Activated naive CD4-positive, alpha-beta T cell treated with anti-CD3 and anti-CD28 coated beads, Interleukin-2, amount 50 U/mL, for 72 hours (primary cell): ENCODE measurements at places on chromosomes 2 and 18.

- no peak for DNase-seq
Observed at GRCh38 chr2:161163440-161163839, 3.2 kb downstream of the TANK start.

DNA sequence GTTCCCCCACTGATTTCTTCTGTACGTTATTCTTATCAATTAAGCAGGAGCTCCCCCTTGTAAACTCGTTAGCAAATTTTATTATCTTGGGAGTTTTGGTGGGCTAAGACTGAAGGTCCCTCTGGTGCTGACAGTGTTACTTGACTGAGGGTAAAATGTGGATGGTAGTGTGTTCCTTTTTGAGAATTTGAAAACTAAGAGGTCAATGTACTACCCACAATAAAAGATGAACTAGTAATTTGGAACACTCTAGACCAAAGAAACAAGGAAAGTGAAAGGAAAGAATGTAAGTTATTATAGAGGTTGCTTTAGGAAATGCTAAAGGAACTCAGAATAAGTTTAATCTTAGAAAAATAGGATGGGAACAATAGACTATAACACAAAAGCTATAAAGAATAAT, 35.1 kb downstream of the YWHAQ start:
- DNase-seq, result no peak

DNA sequence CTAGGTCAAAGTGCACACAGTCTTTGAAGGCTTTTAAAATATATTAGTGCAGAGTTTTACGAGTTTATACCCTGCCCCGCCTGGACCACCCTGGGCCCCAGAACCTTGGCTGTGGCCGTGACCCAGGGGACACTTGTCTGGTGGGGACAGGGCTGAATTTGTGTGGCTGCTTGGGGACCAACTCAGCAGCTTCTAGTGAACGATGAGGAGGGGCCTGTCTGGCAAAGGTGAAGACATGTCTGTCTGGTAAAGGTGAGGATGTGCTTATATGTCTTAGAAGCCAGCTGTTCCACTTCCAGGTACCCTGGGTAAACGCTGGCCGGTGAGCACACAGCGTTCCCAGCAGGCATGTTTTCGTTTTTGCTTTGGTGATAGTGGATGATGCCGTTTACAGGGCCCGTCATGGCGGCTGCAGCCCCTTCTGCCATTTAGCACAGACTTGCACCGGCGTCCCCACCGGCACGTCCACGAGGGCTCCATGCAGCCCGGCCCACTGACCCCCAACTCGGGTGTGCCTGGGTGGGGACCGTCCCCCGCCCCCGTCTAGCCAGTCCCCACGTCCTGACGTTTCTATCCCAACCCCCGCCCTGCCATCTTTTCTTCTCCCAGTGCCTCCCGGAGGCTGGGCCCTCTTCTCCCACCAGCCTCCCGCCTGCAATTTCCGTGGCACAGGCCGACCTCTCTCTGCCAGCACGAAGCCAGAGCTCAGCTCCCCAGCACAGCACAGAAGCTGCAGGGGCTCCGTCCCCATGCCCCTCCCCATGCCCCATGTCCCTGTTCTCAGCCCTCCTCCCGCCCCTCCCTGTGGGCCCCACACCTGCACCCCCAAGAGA, 67.8 kb downstream of the SLC66A2 start:
- no peak for DNase-seq

- no peak for DNase-seq
Observed at GRCh38 chr2:149690825-149691224, 103.2 kb upstream of the MMADHC start.

GRCh38 chr2:97967216-97967592, 28.5 kb downstream of the TMEM131 start:
- no peak for DNase-seq

- DNase-seq, result no peak
Observed at GRCh38 chr18:59629894-59630293, 67.3 kb downstream of the CCBE1 start.

DNA sequence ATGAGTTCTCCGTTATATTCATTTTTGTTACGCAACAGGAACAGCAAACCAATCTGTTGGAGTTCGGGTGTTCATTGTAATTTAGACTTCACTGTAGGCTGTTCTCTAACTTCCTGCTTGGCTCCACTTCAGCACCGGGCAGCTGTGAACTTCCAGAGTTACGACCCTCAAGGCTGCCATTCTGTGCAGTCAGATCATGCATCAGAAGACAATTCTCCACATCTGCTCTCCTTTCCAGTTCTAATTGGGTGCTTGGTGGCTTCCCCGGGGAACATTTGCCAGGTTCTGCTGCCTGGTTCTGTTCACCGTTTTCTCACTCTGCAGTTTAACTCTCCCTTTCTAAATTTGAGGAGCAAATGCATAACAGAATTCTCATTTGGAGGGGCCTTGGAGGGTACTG, 237.7 kb downstream of the NYAP2 start:
- no peak for DNase-seq

DNA sequence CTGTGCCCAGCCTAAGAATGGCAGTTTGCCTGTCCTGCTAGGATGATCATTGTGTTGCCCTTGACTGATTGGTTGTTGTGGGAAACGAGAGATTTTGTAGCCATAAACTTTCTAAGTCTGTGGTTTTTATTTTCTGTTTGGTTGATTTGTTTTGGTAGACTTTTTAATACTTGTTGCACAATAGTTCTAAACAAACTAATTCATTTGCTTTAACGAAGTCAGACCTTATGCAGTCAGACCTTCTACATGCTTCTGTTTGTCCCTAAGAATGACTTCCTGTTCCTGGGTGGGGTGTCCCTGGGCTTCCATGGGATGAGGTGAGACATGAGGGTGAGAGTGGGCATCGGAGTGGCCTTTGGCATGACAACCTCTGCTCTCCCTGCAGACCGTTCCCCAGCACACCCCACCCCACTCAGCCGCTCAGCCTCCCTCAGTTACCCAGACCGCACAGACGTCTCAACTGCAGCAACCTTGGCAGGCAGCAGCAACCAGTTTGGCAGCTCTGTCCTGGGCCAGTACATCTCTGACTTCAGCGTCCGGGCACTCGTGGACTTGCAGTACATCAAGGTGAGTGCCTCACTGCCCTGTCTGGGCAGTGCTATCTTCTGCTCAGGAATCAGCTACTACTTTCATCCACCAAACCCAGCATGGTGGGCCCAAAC, 7.8 kb upstream of the CNNM3 start:
- no peak for DNase-seq

DNA sequence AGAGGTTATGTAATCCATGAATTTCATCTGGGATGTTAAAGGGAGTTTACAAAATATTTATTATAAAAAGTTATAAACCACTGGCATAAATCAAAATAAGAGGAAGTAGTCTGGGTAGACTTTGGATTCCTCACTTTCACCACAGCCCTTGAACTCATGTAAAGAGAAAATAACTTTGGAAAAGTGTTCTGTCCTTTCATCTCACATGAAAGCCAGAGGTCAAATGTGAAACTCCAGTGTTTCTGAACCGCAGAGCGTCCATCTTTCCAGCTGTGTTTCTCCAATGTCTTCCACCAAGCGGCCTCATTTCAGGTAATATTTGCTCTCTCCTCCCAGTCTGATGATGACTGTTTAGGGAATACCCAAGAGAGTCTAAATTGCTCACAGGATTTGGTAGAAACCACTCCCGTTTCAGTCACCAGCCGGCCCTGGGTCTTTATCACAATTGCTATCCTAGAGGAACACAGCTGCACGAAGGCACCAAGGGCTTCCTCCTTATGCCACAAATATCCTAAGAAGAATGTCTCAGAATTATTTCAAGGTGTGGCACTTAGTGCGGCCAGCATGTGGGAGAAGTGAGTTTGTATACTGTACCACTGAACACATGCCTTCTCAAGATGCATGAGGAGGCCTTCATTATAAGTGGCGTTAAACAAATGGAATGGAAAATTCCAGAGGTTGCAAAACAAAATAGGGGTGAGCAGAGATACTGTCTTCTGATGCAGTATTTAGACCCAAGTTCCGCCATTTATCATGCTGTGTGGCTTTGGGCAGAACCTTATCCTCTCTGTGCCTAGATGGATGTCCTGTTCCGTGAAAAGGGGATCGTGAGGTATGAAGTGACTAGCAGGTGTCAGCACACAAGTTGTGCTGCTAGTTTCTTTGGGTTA, 63.8 kb downstream of the ACTR2 start:
- DNase-seq, result no peak

DNA sequence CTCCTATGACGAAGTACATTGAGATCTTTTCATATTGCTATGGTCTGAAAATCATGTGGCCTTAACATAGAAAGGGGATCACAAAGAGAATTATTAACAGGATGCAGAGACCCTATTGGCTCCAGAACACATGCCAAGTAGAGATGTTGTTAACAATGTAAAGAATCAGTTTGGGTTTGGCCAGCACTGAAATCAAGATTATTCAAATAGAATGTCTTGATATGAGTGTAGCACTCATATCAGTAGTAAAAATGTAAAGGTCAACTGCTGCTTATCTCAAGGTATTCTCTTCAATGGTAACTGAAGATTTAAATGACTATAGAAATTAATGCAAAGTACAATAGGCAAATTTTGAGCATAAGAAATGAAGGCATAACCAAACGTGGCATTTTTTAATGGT, 262.8 kb downstream of the PTH2R start:
- no peak for DNase-seq

- DNase-seq, result no peak
Observed at GRCh38 chr2:133497270-133497893, 70.9 kb downstream of the NCKAP5 start.

- DNase-seq, result no peak
Observed at GRCh38 chr2:23149777-23150176, 235.2 kb upstream of the KLHL29 start.

DNA sequence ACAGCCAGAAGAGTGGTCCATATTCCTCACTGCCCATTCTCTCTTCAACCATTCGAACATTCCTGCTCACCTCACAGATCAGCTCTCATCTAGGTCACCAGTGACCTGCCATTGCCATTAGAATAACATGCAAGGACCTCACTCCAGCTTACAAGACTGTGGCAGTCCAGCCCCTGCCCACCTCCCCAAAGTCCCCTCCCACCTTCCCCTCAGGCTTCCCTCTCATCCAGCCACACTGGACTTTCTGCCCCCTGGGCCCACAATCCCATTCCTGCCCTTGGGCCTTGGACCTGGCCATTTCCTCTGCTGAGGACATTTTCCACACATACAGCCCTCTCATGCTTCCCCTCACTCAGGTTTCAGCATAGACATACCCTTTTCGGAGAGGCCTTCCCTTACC, 5.2 kb upstream of the TMEM177 start:
- no peak for DNase-seq

- no peak for DNase-seq
Observed at GRCh38 chr18:10401521-10401920, 52.9 kb upstream of the APCDD1 start.

DNA sequence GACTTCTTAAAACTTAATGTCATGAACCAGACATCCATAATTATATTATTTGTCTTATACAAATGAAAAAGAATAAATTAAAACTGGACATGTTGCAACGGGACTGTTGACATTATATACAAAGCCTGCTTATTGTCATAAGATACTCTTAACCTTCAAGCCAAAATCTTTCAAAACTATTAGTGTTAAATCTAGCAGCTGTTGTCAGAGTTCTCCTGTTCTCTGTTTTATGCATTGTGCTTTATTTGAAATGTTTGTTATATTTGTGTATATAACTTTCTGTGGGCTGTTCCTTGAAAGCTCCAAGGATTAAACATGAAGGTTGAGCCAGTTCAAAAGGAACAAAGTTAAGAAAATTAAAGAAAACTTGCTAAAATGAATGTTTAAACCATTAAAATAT, 335.5 kb upstream of the NT5C1B start:
- DNase-seq, result no peak

DNA sequence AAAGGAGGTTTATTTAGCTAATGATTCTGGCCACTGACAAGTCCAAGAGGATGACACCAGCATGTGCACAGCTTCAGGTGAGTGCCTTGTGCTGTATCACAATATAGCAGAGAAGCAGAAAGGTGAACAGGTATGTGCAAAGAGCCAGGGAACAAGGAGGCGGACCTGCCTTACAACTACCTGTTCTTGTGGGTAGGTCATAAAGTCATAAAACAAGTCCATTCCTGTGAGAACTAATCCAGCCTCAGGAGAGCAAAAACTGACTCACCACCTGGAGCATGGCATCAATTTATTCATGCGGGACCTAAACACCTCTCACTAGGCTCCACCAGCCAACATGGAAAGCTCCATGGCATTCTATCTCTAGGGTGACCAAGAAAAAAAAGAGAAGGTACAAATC, 234.2 kb downstream of the ASXL3 start:
- no peak for DNase-seq

DNA sequence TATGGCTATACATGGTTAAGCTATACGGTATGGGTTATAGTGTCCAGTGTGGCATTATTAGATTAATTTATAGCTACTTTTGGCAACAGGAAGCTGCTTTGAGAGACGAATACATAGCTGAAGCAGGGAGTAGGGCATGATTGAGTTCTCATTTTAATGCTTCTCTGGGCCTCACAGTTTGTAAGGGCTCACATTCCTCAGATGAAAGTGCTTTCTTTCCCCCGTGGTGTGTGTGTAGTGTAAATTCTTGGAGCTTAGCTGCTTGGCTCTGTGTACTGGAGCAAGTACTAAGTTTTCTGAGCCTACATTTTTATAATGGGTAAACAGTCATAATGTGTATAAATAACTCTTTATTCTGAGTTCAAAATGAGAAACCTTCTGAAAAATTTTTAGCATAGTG, 173.7 kb downstream of the PTPRM start:
- no peak for DNase-seq

GRCh38 chr2:26401739-26402541, at the start of gene DRC1:
DRC1 (plus strand) TSS chr2:26401920; CDS start chr2:26401990, 70 bp downstream.
- DNase-seq, result no peak

DNA sequence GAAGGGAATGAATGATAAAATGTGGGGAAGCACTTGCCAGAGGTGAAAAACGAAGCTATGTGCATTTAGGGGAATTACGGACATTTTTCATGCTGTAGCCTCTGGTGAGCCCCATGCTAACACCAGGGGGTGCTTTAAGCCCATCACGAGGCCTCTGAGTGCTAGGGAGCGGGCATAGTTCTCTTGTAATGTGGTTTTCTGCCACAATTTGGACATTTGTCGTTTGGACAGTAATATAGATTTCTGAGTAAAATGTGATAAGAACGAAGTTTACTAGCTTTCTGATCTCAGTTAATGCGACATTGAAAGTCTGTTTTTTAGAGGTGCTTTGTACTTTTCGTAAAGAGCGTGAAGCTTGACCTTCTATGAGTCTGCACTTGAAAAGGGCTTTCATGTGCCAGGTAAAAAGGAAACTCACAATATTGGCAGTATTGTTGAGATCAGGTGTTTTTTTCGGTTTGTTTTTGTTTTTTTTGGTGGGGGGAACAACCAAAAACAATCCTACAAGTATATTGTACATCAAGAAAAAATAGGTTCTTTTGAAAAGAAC, 50.6 kb downstream of the TRAF3IP1 start:
- peak; percentile 53 for DNase-seq

GRCh38 chr2:205850611-205851010, 168.3 kb downstream of the NRP2 start:
- no peak for DNase-seq

GRCh38 chr18:45713239-45713638, 10.7 kb upstream of the SLC14A1 start:
- DNase-seq, result no peak

GRCh38 chr2:32772638-32773447, 145.0 kb downstream of the TTC27 start:
- DNase-seq, result no peak
